Activated CD4-positive, CD25-positive, alpha-beta regulatory T cell treated with anti-CD3 and anti-CD28 coated beads, Interleukin-2, amount 50 U/mL, for 72 hours (primary cell): ENCODE measurements at places on chromosomes 13 and 19.

DNA sequence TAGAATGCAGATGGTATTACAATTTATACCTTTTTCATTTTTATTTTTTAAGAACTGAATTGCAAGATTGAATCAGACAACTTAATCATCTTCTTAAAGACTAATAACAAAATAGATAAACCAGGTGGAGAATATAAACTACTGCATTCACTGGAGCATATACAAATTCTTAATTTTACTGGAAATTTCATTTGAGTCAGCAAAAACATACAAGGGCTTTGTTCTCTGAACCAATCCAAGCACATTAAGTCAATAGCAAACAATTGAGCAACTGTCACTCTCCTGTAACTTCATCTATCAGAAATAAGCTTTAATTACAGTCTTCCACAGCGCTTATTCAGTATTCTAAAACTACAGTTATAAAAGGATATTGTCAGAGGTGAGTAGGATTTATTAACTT lies 167.4 kb upstream of the OBI1 start:
- no peak for DNase-seq

DNA sequence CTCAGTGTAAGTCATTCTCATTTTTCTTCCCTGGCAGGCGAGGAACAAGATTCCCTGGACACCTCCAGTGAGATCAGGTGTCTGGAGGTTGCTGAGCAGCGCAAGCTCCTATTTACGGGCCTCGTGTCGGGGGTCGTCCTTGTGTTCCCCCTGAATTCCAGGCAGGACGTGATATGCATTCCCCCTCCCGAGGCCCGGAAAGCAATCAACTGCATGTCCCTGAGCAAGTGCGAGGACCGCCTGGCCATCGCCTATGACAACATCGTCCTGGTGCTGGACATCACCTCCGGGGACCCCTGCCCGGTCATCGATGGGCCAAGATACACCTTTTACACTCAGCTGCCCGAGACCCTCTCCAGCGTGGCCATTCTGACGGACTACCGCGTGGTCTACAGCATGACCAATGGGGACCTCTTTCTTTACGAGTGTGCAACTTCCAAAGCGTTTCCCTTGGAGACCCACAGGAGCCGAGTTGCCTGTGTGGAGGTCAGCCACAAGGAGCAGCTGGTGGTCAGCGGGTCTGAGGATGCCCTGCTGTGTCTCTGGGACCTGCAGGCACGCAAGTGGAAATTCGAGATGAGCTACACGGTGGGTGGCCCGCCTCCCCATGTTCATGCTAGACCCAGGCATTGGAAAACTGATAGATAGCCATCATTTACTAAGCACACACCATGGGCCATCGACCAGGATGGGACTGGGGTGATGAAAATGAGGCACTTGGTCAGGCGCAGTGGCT lies 21.5 kb upstream of the SIN3B start:
- DNase-seq, result no peak

GRCh38 chr19:2064395-2064787 lies 13.3 kb upstream of the MKNK2 start:
- DNase-seq, result no peak

GRCh38 chr19:8609279-8610040 lies 1.1 kb downstream of the ADAMTS10 start:
- peak; percentile 45 for DNase-seq

GRCh38 chr13:105740739-105741138 lies 794.7 kb downstream of the EFNB2 start:
- no peak for DNase-seq

DNA sequence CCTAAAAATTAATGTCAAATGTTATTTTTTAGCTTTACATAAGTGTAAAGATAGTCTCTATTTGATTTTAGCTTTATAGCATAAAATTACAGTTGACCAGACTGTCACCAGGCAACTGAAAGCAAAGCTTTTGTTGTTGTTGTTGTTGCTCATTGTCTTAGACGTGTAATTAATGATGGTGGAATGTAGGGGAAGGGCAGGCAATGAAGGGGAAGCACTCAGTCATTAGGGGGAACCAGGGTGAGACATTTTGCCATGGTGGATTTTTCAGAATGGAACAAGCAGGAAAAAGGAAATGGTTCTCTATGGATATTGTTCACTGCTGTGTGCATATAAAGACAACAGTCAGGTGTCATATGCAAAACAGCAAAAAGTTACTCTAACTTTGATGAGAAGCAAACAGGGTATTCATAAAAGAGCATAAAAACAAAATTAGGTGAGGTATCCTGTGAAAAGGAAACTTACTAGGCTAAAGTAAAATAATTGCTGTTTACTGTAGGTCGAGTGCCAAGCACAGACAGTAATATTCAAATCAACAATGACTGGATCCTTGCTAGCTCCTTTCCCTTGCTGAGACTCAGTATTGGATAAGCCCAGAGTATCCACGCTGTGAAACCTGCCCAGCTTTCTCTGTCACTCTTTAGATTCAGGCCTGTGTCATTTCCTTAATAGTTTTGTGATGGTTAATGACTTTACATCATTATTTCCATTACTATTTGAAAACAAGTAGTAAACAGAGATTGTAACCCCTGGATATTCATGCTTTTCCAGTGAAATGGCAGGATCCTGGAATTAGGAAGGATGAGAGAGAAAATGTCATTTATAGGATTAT lies 110.5 kb downstream of the LRCH1 start:
- no peak for DNase-seq

DNA sequence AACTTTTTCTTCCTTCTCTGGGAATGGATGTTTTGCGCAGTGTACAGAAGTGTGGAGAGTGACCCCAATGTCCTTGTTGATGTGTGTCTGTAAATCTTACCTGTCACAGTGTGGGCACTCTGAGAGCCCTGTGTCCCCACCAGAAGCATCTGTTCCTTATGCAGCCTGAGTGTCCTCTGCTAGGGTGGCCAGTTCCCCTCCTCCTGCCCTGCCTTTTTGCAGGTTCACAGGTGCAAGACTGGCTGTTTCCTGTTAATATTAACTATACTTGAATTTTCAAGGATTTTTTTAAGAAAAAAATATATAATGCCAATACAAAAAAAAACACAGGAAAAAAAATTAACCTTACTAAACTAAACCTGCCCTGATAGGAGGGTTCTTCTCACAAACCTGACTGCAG lies 12.0 kb upstream of the GRAMD1A start:
- no peak for DNase-seq
